ENCODE measurements at places on chromosomes 1 and 21.

DNA sequence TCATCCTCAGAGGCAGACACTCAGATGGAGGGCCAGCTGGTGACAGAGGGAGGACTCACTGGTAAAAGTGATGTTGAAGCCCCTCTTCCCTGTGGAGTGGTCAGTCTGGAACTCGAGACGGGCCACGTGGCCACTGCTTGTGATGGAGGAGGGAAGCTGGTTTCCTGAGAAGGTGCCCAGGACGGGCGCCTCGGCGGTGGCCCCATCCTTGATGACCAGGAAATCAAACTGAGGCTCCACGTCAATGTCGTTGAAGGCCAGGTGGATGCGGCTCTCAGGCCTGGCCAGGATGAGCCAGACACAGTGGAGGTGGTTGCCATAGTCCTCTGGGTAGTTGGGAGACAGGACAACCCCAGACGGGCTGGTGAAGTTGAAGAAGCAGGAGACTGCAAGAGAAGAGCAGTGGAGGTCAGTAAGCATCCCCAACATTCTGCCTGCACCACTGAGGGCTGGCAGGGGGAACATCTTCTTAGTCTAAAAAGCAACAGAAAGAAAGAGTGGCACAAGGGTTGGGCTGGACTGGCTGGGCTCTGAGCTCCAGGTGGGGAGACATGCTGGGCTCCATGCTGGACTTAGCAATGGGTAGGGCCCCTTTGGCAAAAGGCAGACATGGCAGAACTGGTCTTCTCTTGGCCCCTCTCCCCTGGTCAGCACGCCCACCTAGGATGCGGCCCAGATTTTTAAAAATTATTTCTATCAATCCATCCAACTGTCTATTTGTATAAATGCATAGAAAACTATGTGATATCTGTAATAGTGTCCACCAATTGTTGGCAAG lies 120.5 kb upstream of the HMGB4 start:
- DNase-seq, result no peak

GRCh38 chr21:15309022-15309590 lies 244.3 kb upstream of the NRIP1 start:
- no peak for DNase-seq

GRCh38 chr1:6785728-6786505 lies 663 bp downstream of the CAMTA1 start:
- DNase-seq, result peak; percentile 71

DNA sequence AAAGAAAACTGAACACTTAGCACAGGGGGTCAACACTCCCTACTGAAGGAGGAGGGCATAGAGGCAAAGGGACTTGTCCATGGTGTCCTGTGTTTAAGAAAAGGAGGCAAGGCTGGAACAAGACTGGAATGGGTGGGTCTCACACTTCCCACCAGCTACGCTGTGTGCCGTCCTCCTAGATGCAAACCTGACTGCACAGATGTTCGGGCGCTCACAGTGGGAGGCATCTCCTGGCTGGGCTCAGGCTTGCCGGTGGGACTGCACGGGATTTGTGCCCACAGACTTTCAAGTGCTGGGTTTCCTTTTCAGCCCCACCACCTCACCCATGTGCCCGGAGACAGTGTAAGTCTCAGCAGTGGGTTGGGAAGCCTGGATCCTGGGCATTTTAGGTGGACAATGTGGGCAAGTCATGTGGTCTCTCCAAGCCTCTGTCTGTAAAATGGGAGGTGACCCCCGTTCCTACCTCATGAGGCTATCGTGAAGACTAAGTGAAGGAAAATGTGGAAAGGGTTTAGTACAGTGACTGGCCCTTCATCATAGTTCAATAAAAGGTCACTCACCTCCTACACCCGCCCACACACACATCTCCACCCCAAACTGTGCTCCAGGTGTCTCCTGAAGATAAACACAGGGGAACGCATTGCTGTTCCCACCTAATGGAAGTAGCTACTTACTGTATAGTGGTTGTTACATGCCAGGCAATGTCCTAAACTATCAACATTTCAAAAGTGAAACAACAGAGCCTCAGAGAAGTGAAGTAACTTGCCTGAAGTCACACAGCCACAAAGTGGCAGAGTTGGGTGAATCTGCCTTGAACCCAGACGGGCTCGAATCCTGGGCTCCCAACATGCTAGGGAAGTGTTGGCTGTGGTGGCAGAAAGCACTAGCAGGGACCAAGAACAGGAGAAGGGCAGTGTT lies 36.0 kb downstream of the ATP1A1 start:
- no peak for DNase-seq

GRCh38 chr1:158830074-158830677 lies 975 bp upstream of the MNDA start:
- no peak for DNase-seq

DNA sequence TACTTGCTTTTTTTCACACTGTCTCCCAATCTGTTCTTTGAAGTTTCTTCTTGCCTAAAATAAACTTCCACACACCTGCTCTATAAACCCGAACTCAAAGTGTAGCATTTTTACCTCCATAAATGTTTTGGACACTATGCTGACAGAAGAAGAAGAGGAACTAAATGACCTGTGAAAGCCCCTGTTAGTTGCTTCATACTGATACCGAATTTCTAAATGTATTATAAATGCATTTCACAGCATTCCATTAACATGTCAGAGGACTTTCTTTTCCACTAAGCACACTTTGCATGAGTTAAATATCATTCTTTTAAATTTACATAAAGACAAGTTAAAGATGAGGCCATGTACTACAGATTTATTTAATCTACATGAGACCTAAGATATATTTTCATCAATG lies 281.0 kb downstream of the SMYD3 start:
- no peak for DNase-seq

DNA sequence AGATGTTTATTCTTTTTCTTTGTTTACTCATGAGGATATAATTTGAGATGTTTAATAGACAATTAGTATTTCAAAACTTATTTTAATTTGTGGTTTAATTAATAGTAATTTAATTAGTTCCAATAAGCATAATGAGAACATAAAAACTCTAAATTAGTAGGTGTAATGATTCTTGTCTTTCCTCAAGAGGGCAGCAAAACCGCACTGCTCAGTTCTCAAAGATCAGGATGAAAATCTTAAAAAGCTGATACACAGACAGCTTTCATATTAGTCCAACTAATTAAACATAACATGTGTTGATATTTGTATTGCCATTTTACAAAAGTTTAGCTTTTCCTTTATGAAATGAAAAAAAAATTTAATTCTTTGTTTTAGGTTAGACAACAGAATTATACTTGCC lies 106.7 kb upstream of the C21orf91 start:
- no peak for DNase-seq

Measured in AG08395 (cell line).